ENCODE measurements at places on chromosomes 13 and 19.
A peak's percentile ranks its signal among the peaks of the same experiment; 100 is the strongest.

DNA sequence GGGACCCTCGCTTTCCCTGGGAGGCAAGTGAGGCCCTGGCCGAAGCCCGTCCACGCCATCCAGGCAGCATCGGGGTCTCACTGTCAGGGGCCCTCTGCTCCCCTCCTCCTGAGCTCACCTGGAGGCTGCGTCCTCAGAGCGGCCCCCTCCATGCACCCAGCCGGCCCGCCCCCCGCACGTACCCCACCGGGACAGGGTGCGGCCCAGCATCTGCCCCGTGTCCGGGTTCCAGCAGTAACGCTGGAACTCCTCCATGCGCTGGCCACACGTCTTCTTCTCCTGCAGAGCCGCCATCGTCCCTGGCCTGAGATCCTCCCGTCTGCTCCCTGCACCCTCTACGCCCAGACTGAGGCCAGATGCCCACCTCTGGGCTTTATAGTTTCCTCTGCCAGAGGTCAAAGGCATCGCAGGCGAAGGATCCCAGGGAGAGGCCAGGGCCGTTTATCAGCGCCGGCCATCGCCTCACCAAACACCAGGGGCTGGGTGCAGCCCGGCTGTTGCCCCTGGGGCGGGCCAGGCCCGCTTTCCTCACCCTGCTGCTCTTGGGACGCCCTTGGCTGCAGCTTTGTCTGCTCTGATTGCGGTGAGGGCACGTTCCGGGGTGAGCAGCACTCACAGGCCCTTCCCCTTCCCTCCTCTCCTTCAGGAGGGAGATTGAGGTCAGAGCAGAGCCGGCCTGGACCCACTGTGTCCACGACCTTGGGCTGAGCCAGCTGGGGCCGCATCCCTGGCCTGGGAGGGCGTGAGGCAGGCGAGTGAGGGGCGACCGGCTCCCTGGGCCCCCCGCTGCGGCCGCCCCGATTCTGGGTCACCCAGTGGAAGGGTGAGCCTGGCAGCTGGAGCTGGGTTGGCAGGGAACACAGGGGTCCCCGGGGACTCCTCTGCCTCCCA is at the start of gene ATP4B:
Gene ATP4B, minus strand, starts transcription at position 348 of the 891 bp plus-strand sequence. Its CDS starts 54 bp downstream, at position 294.
- DNase-seq: no peak

DNA sequence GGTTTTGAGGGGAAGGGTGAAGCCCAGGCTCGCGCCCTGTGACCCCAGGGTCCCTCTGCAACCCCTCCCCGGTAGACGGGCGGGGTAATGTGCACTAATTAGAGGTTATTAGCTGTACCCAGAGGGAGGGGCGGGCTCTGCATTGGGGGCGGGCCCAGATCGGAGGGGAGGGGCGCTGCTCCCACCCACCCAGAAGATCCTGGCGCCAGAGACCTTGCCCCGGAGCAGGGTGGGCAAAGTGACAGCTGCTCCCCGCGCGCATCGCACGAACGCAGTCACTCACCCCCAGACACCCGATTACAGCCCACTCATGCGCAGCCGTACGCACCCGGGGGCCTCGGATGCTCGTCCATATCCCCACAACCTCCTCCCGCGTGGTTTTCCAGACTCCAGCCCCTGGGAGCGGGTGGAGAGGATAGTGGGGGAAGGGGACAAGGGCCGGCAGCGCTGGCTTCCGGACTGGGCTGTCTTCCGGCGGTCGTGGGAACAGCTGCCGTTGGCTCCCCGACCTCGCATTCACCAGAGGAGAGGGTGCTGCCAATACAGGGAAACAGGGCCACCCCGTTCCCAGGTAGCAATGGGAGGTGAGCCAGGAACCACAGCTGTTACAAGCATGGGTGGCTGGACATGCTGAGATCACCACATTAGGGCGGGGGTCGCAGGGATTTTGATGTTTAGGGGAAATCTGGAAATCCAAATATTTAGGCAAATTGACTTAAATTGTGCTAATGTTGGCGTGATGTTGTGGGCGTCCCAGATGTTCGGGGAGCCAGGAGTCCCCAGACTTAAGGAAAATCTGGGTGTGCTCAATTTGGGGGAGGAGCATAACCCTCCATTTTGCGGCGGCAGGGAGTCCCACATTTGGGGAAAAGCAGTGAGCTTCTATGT is 2.9 kb upstream of the HOOK2 start:
- peak; percentile 55 for DNase-seq

GRCh38 chr13:114269281-114269770 is 12.1 kb upstream of the UPF3A start:
- no peak for DNase-seq

- DNase-seq: peak; percentile 87
Observed at GRCh38 chr19:54168174-54168917, 4.6 kb downstream of the TMC4 start.

- DNase-seq: no peak
Observed at GRCh38 chr19:56404705-56405056, 549 bp downstream of the ZNF583 start.

GRCh38 chr13:48586591-48587103 is 53.8 kb upstream of the RCBTB2 start:
- no peak for DNase-seq

GRCh38 chr13:47310401-47310800 is 413.5 kb upstream of the HTR2A start:
- no peak for DNase-seq
